Stimulated activated CD8-positive, alpha-beta memory T cell treated with anti-CD3 and anti-CD28 coated beads, Interleukin-15, amount 100 ng/mL, for 48 hours (primary cell): ENCODE measurements at places on chromosomes 5 and 9.

- no peak for DNase-seq
Observed at GRCh38 chr9:123005964-123006363, 27.5 kb upstream of the GPR21 start.

DNA sequence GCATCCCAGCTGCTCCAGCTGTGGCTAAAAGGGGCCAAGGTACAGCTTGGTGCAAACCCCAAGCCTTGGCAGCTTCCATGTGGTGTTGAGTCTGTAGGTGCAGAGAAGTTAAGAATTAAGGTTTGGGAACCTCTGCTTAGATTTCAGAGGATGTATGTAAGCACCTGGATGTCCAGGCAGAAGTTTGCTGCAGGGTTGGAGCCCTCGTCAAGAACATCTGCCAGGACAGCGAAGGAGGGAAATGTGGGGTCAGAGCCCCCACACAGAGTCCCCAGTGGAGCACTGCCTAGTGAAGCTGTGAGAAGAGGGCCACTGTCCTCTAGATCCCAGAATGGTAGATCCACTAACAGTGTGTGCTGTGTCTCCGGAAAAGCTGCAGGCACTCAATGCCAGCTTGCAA, 236.2 kb upstream of the ADRA1B start:
- no peak for DNase-seq

- DNase-seq, result no peak
Observed at GRCh38 chr5:54257366-54258118, 52.8 kb downstream of the ARL15 start.

GRCh38 chr5:171366645-171367044, 21.0 kb upstream of the NPM1 start:
- DNase-seq, result no peak

GRCh38 chr9:81825846-81826516, 102.2 kb upstream of the SPATA31D4 start:
- DNase-seq, result no peak

GRCh38 chr5:93404246-93404645, 176.8 kb downstream of the NR2F1-AS1 start:
- no peak for DNase-seq

GRCh38 chr9:99038484-99038820, 66.5 kb upstream of the TGFBR1 start:
- no peak for DNase-seq

DNA sequence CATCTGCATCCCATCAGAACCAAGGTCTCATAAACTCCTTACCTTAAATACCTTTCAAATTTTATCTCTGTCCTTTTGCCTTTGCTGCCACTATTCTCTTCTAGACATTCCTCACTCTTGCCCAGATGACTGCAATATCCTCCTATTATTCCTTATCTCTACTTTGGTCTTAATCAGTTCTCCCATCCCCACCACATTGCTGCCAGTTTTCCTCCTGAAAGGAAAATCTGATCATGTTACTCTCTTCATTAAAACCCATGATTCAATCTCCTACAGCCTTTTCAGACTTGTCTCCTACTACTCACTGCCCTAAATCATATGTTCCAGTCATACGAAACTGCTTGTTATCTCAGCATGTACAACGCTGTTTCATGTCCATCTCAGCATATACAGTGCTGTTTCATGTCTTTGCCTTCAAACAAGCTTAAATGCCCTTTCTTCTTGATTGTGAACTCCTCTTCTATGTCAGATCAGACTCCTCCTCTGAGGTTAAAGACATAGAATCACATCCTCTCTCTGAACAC, 152.6 kb upstream of the FST start:
- DNase-seq, result no peak

- no peak for DNase-seq
Observed at GRCh38 chr5:139021346-139021745, 146.2 kb upstream of the LRRTM2 start.

GRCh38 chr5:15946026-15946425, 233.6 kb downstream of the MARCHF11 start:
- no peak for DNase-seq

GRCh38 chr9:130707225-130707976, 13.8 kb downstream of the EXOSC2 start:
- DNase-seq, result no peak

DNA sequence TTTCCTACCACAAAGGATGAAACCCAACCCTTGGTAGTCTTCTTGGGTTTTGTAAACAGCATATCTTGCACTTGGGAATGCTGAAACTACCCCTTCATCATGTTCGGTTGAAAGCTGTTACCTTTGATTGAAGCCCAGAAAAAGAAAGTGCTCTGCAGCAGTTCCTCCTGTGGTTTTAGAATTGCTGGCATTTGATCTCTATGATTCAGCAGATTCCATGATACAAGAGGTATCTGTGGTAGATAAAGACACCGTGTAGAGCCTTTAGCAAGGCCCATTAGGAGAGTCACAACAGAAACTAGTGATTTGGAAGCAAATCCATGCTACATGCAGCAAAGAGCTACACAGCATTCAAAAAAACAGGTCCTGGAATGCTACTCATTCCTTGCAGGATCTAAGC, 557.0 kb downstream of the TLE1 start:
- DNase-seq, result no peak

GRCh38 chr5:9405196-9405754, 140.6 kb downstream of the SEMA5A start:
- no peak for DNase-seq

DNA sequence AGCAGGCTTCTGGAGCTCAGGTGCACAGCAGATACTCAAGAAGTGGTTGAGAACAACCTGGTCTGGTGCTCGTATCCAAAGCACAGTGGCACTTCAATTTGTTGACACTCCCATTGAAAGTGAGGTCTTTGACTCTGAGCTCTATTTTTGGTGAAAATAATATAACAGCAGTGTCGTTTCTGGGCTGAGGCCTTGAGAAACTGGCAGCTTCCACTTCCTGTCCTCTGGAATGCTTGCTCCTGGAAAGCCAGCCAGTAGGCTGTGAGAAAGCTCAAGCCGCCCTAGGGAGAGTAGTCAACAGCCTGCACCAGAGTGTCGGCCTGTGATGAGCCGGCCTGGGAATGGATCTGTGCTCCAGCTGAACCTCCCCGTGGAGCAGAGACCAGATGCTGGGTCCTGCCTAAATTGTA, 6.8 kb upstream of the SUSD3 start:
- DNase-seq, result no peak

DNA sequence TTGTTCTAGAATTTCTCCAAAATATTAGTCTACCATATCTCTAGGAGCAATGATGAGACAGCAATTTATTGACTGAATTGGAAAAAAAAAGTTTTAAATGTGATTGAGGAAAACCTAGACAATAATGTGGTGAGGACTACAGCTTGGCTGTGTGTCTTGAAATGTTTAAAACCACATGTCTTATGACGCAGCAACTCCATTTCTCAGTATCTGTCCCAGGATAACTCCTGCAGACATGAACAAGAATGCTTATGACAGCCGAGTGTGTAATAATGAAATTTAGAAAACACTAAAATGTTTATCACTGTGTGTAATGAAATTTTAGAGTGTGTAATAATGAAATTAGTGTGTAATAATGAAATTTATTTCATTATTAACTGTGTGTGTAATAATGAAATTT, 254.1 kb upstream of the DAPK1 start:
- DNase-seq, result no peak

DNA sequence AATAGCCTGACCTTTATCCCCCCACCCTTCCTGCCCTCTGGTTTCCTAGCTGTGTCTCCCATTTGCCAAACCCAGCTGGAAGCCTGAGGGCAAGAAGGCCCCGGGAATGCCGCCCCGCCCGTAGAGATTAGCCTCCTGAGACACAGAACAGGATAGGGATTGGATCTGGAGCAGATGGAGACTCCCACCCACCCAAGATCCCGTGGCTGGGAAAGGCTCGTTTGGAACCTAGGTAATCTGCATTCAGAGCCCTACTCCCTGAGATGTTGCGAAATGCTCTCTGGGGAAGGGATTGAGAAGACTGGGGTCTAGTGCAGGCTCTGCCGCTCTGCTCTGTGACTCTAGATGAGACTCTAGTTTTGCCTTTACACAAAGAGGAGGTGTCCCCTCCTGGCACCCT, 10.9 kb downstream of the AQP3 start:
- DNase-seq, result no peak
